Tibial nerve (tissue), 4 donors: ENCODE measurements at places on chromosomes 16 and 17. TPM values are rescaled to one million over a fixed set of nuclear protein-coding genes. Genes with fewer than 3 reads are reported as not detected.

- DNase-seq = no peak
These were observed 54.9 kb downstream of the BEAN1 start for GRCh38 chr16:66481943-66482390.

DNA sequence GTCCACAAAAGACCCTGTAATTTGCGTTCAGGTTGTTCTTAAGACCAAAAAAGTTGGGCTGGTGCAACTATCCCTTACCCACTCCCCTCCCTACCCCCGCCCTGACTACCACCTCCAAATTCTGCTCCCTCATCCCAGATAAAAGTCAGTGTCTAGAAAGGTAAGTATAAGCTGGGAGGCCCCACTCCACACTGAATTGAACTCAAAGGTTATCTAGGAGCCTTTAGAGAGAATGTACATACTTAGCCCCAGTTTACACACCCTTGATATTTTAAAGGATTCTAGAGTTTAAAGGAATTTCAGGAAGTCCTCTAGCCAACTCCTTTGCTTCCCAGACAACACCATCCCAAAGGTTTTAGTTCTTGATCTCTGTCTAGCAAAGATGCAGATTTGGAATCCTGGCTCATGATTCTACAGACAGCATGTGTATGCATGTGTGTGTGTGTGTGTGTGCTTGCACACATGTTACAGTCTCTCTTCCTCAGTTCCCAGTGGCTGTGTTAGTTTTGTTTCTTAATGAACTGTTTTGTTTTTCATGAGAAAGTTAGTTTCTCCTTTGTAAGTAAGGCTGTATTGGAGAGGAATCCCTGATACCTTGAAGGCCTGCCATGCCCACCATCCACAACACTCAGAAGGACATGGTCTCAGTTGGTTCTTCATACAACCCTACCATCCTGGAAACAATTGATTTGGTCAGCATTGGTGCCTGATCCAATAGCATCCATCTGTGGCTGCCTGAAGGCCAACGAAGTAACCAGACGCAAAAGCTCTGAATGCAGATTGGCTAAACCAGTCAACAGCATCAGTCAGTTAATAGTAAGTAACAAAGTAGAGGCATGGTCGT is 281.3 kb downstream of the SOX9 start:
- no peak for DNase-seq

DNA sequence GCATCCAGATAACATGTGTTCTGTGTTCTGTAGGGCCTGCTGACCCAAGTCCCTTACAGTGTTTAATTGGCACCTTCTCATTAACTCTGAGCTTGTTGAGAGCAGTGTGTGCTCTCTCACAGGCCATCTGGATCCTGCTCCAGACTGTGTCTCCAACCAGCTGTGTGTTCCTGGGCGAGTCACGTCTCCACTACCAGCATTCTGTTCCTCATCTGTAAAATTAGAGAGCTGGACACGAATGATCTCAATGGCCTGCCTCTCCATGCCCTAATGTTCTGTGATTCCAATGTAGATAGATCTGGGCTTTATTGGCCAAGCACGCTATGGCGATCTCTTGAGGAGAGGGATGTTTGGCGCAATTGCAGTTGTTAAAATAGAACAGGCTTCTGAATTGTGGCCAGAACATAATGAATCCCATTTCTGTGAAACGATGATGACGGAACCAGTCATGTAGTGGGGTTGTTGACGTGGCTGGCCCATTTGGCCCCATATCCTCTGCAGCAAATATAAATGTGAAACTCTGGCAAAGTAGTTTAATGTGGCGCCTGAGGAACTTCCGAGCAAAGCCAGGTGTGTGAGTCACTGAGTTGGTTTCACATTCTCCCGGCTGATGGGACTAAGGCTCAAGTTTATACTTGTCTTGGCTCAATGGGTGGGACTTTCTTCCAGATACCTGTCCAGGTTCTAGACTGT is 22.2 kb downstream of the TBX4 start:
- DNase-seq = no peak

DNA sequence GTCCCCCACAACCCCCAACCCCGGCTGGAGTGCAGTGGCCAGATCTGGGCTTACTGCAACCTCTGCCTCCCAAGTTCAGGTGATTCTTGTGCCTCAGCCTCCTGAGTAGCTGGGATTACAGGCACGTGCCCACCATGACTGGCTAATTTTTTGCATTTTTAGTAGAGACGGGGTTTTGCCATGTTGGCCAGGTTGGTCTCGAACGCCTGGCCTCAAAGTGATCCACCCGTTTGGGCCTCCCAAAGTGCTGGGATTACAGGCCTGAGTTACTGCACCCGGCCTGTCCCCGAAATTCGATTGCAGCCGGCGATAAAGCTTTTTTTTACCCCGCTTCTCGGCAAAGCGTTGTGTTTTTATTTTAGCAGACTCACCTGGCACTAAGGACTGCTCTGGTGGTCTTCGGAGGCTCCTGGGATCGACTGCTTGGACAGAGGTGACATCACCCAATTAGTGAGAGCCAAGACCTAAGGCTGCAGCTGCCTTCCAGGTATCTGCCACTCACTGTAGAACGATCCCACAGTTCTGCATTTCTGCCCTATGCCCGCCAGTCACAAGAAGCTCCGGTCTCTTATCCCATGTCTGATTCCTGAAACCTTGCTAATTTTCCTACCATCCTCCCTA is 82.2 kb upstream of the ARL4D start:
- DNase-seq = no peak

DNA sequence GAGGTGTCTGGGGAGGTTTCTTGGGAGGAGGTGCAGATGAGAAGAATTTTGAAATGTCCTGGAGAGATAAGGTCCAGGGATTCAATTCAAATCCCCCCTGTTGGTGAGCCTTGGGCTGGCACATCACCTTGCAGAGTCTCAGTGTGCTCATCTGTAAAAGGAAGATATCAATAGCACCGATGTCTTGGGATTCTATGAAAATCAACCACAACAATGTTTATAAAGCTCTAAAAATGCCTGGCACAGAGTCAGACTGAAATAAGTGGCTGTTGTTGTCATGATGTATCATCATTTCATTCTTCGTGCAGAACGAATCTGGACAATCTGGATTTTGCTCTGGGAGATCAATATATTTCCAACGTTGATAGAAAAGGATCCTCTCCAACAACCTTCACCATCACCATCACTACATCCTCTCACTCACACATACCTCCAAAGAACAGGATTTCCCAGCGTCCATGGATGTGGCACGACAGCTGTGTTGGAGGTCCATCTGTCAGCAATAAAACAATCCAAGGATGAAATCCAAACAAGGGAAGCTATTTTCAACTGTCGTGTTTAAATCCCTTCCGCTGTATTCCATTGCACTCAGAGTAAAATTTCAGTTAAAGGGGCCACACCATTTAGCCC is 393.7 kb upstream of the DYNLRB2 start:
- no peak for DNase-seq

GRCh38 chr17:57823469-57824401 is 26.1 kb downstream of the MRPS23 start:
- no peak for DNase-seq

DNA sequence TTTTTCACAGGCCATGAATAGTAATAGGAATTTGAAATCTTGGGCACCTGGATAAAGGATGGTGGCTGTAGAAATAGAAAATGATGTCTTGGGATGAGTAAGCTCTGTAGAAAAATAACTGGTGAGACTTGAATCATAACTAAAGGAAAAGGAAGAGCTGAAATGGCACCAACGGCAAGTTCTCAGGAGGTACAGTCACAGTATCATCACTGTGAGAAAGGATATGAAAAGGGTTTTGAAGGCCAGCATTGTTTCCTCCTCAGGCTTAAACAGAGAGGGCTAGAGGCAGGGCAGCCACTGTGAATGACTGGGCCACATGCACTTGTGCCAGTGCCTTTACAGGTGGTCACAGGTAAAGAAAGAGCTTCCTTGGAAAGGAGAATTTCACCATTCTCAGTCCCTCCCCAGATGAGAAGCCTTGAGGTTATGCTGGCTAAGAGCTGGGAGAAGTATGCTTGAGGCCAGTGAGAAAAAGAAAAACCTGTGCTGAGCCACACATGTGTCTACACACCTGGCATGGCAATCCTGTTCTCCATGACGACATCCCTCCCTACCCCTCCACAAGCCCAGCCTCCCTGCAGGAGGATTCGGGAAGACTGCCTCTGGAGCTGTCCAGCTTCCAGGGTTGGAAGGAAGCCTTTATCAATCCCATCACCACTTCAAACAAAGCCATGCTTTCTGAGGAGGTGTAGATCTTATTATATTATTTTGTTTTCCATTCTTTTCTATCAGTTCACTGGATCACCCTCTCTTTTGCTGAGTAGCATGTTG is 3.8 kb upstream of the ANKFN1 start:
- no peak for DNase-seq

DNA sequence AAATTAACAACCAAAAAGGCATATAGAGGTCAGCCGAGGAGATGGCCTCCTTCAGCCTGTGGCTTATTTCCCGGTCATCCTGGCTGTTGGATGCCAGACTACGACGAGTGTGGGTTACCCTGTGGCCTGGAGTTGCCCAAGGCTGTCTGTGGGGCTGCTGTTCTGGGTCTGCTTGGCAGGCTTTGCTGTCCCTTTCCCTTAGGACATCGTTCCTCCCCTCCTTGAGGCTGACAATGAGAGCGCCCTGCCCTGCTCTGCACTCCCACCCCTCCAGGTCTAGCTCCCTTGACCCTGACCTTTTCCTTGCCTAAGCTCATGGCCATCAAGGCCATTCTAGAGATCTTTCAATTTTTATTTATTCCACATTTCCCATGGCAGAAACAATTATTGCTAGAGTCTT is 1.9 kb upstream of the CBFB start:
- no peak for DNase-seq

GRCh38 chr17:38891441-38891840 is 21.6 kb downstream of the LASP1 start:
- DNase-seq = no peak

- no peak for DNase-seq
These were observed 14.7 kb downstream of the ANKRD13B start for GRCh38 chr17:29607557-29608195.

GRCh38 chr16:18959031-18959505 is 24.7 kb upstream of the TMC7 start:
- no peak for DNase-seq

GRCh38 chr16:20612551-20613480 is 36.6 kb upstream of the ACSM2B start:
- no peak for DNase-seq

DNA sequence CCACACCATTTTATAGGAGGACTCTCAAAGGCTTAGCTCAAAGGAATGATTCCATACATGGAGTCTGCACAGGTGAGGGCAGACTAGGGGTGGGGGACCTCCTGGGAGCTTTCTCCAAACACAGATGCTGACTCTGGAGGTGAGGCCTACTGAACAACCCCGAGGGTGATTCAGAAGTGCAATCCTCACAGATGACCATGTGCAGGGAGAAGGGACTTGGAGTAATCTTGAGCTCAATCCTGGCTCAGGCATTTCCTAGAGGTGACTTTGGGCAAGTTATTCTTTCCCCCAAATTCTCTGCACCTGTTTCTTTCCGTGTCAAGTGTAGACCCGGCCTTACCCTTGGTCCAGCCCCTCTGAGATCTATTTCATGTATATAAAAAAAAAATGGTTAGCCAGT is 401.5 kb downstream of the SLC39A11 start:
- no peak for DNase-seq

DNA sequence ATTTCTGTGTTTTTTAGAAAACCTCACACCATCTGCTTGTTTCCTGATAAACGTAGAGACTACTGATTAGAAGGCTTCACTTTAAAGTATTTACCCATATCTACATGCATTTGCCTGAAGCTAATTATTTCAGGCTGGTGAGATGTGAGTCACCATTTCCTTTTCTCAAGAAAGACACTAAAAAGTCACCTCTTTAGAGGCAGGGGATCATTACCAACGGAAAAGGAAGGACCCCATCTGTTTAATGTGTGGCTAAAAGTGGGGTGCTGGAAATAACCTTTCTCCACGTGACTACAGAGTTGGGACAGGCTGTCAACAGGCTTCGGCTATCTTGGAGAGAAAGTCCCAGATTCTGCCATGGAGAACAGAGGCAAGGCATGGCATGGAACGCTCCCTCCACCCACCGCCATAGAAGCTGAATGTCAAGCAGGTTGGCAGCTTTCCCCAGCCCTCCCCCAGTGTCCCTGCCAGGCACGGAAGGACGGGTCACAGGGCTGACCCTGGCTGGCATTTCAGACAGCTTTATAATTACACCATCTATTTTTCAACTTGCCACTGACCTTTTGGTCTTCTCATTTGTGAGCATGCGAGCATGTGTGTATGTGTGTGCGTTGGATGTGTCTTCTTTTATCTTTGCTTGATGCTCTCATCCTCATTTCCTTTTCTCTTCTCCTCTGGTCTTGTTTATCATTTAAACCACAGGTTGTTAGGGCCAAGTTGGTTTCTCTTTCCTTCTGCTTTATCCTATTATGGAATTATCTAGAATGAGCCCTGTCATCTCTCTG is 157.0 kb downstream of the CPPED1 start:
- peak; percentile 21 for DNase-seq

DNA sequence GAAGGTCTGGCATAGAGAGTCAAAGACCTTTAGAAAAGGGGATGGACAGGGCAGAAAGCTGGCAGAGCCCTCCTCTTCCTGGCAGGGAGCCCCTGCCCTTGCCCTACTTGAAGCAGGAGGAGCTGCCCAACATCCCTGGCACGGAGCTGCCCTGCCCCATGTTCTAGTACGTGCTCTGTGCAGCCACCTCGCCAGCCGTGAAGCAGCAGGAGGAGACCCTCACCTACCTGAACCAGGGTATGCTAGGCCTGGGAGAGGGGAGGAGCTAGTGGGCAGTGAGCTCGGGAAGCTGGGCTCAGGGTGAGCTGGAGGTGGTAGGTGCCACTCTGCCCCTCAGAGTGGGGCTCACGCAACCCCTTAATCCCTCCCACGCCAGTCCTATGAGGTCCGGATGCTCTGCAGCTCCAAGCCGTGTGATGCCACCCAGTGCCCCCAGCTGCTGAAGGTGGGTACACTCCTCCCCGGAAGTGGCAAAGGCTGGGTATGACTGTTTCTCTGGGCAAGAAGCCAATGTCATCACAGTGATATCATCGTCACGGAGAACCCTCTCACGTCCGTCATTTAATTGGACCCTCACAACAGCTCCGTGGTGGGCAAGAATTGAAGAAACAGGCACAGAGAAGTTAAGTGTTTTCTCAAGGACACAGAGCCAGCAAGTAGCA is 12.7 kb upstream of the STAC2 start:
- no peak for DNase-seq

DNA sequence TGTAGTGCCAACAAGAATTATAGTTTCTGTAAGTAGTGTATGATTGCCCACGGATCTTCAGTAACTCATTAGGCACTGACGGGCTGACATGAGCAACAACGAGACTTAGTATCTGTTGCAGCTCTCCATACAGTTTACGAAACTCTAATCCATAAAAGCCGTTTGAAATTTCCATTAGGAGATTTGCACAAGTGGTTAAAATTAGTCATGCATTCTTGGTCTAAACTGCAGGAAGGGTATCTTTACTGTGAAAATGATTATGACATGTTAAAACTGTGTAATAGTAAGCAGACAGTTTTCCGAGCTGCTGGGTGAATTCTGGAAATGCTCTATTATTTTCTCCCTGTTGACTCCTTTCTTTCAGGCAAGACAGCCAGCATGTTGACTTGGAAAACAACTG is 605.0 kb downstream of the WWOX start:
- no peak for DNase-seq

The PRSS36 gene
- total RNA-seq = 21.3 TPM

The TCAP gene
- total RNA-seq = 5.5 TPM

The SOCS3 gene
- 23.7 TPM for total RNA-seq

The PHF12 gene
- total RNA-seq = 51.3 TPM

The KCNH4 gene
- total RNA-seq = not detected

The ZNF652 gene
- total RNA-seq = 58.6 TPM

The BCL6B gene
- 1.9 TPM for total RNA-seq

The FAM171A2 gene
- 1.0 TPM for total RNA-seq

The TBC1D3G gene
- total RNA-seq = not detected

The NLGN2 gene
- total RNA-seq = 14.4 TPM

The TBC1D3D gene
- total RNA-seq = not detected

The ANKRD13B gene
- 19.0 TPM for total RNA-seq

The KRT32 gene
- total RNA-seq = not detected
